Brain (organoid and tissue), 16 donors: ENCODE measurements at places on chromosomes 6 and 20.

DNA sequence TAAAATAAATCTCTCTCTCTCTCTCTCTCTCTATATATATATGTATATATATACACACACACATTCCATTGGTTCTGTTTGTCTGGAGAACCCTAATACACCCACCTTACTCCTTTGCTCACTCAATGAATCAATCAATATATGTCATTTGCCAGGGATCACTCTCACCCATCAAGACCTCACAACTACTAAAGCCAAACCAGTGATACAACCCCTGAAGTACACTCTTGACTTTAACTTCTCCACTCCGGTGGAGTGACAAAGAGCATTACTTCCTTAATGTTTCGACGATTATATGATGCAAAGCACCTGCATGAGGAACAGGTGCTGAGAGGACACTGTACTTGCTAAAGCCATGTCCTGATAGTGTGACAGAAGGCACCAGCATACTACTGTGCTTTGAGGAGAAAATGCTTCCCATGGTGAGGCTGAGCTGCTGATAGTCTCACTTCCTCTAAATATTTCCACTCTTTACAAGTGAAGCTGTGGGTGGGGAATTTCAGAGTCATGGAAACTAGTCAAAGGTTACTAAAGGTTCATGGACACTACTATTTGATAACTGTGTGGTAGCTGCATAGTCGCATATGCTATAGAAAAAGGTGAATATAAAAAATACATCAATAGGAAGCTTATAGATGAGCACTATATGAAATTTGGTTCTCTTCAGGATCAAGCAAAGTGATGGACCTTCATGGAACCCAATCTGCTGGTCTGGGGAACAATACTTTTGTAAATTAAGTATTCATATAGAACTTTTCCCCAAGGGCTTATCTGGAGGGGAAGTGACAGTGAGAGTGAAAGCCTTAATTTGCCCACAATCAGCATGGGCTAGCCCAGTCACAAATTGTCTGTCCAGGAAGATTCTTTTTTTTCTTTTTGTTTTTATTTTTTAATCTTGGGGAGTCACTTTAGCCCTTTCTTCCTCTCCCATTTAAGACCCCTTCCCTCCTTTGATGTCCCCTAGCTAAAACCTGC lies 141.9 kb upstream of the NEDD9 start:
- DNase-seq: no peak

GRCh38 chr6:45843848-45844521 lies 171.7 kb downstream of the CLIC5 start:
- no peak for DNase-seq

- DNase-seq: no peak
These were observed 198.9 kb upstream of the SSTR4 start for GRCh38 chr20:22836211-22836610.

- no peak for DNase-seq
These were observed 9.4 kb downstream of the TCF15 start for GRCh38 chr20:600736-601135.

DNA sequence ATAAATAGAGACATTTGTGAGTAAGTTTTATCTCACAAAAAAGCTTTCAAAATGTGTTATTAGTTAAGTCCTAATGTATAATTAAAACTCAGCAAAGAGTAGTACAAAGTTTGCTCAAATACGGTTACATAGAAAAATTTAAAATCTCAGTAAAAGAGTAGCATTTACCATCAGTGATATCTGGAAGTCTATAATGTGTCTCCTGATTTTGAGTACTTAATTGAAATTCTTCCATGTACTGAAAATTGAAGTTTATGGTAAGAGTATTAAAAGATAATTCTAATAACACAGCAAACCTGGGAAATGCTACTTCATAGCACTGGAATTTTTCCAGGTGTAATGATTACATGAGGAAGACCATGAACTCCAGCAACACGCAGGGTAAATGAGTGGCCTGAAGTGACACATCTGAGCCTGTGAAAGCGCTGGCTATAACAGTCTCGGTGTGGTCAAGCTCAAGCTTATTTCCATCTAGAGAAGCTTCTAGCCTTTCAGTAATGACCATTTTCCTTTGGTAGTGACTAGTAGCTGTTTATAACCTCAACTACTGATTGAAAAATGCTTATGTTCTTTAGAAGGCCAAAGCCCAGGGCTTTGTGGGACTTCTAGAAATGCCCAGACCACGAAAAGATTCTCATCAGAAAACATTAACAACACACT lies 203.2 kb downstream of the ISM1 start:
- no peak for DNase-seq

DNA sequence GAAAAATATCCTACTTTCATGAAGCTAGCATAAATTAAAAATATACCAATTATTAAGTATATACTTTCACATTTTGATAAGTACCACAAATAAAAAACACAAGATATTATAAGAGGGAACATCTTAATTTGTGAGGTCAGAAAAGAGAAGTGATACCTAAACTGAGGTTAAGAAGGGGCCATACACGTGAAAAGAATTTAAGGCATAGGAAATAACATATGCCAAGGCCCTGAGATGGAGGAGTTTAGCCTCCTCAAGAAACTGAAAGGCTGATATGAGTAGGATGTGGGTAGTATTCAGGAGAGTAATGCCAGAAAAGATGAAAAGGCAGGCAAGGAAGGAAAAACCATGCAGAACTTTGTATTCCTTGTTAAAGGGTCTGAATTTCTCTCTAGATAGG lies 116.6 kb upstream of the HTR1E start:
- DNase-seq: no peak

GRCh38 chr20:63739130-63740069 lies at the start of gene SLC2A4RG:
SLC2A4RG (plus strand) TSS chr20:63739776; CDS start chr20:63739913, 137 bp downstream.
- DNase-seq: peak; percentile 81

DNA sequence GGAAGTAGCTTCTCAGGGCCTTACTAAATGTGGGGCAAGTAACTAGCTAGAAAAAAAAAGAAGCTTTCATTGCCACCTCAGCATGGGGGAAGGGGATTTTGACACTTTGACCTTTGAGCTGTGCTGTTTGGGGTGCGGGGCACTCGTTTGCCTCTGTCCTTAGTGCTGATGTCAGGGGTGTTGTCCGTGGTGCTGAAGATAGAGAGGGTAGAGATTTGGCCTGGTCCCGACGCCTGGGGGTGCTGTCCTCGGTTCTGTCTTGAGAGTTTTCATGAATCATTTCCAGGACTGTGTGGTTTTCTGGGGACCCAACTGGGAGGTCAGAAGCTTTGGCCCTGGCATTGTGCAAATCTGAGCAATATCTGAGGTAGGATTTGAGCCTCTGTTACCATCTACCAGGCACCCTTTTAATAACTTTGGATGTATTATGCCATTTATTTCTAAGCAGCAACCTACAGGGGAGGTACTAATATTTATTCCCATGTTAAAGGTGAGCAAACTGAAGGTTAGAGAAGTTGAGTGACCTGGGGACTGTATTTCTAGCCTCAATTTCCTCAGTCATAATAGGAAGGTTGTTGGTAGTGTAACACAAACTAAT lies 78.0 kb downstream of the DLGAP4 start:
- DNase-seq: no peak

DNA sequence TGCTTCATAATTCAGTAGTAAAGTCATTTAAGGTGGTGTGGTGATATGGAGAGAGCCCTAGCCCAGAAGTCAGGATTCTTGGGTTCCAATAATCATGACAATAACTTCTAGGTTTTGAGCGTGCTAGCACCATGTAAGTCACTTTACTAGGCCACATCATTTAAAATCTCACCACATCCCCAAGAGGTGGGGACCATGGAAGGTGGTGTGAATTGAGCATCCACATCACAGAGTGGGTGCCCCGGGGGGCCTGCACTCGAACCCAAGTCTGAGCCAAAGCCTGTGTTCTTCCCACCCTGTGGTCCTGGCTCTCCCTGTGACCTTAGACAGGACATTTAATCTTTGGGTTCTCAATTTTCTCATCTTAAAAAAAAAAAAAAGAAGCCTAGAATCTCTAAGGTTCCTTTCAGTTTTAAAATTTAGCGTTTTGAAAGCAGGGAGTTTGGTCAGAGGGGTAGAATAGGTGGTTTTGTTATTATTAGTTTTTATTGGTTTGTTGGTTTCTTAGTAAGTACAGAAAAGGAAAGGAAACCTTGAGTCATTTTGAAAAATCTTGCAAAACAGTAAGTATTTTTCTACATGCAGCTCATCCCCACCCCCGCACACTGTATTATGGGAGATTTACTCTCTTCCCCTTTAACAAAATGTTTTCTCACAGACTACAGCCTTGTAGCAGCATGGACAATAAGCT lies 26.4 kb downstream of the ARMC2 start:
- no peak for DNase-seq

GRCh38 chr6:24108056-24108455 lies 18.0 kb upstream of the NRSN1 start:
- DNase-seq: peak; percentile 72

DNA sequence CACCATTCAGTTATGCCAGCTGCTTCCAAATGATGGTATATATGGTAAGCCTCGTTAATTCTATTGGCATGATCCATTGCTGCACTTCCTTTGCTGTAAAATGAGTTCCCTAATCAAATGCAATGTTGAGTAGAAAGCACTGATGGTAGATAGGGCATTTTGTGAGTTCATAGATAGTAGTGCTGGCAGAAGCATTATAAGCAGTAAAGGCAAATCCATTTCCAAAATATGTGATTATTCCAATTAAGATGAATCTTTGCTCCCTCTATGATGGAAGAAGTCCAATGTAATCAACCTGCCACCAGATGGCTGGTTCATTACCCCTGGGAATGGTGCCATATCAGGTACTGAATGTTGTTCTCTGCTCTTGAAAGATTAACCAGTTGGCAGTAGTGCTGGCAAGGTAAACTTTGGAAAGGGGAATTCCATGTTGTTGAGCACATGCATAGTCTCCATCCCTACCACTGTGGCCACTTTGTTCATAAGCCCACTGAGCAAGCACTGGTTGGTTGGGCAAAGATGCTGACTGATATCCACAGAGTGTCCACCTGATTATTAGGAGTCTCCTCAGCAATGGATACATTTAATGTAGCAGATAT lies 5.6 kb upstream of the TBPL1 start:
- no peak for DNase-seq

DNA sequence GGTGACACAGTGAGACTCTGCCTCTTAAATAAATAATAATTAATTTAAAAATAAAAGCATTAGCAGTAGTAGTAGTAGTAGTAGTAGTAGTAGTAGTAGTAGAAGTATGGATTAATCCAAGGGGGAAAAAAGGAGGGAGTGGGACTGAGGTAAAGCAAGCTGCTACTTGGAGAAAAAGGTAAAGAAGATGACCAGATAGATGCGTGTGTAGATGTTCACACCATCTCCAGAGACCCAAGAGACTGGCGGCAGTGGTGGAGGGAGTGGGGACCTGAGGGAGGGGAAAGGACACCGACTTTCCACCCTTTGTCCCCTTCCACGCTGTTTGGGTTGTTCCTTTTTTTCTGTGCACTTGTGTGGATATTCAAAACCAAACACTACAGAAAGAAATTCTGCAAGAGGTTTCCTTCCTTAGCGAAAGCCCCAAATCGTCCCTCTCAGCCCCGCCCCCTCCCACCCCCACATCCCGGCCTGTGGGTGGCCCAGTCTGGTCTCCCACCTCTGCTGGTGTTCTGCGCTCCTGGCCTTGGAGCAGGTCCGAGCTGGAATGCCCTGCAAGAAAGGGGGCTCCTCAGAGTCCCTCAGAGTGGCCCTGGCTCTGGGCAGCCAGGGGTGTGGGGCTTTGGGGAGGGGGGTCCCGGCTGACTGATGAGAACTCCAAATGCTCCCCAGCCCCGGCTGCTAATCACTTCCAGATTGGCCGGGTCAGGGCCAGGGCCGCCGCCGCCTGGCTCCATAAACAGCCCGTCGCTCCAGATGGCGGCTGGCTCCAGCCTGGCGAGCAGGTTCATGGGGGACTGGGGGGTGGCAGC lies 60.2 kb downstream of the UBE2V1 start:
- no peak for DNase-seq

DNA sequence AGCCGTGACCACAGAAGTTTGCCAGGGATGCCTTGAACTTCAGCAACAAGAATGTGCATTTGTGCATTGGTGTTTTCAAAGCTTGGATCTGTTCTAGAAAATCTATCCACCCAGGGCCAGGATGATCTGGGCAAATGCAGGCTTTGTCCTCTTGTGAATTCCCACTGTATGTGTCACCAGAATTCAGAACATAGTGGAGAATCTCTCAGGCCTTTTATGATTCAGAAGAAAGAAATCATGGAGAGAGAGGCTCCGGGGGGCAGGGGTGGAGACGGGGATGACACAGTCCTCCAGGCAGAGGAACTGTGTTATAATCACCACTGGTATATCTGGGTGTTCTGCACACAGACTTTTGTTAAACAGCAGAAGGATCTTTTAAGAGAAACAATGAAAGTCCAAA lies 304.1 kb downstream of the CDH4 start:
- no peak for DNase-seq

DNA sequence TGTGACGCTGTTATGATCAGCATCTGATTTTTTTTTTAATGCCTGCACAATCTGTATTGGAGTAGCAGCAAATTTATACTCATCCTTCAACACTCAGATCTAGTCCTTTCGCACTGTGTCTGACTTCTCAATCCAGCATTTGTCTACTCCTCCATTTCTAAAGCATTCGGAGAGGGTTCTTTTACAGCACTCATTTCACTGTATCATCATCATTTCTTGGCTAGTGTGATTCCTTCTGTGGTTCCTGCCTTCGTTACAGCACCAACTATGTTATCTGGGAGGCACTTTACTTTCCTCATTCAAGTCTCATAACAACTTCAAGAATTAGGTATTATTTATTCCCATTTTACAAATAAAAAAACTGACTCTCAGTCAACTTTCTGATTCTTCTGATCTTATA lies 18.0 kb downstream of the NUDT3 start:
- no peak for DNase-seq

DNA sequence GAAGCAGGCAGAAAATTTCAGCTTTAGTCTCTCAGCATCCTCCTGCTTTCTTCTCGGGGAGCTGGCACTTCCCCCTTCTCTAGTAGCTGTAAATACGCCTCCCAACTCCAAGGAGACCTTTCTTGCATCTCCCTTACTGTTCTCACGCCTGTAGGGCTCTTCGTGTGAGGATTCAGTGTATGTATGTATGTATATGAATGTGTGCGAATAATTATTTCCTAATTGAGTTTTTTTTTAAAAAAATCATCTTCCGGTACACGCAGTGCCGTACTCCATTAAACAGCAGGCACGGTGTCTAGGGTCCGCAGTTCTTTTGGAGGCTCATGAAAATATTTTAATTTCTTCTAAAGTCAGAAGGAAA lies 85.4 kb downstream of the HFE start:
- DNase-seq: peak; percentile 65

DNA sequence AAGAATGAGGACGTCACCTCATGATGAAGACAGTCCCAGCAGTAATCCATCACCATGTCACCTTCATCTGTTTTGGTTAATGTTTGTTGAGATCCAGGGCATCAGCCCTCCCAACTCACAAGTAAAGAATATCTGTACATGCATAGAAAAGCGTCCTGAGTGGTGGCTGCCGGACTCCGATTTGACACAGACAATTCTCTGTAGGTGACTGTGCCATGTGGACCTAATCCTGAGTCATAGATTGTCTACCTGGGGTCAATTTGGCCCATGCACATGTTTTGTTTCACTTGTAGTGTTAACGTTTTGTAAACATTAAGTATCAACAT lies 168.4 kb upstream of the UST start:
- DNase-seq: no peak

GRCh38 chr6:71977884-71978283 lies 91.5 kb downstream of the RIMS1 start:
- no peak for DNase-seq
